NCI-H2029 treated with DMSO at 0.1 percent for 48 hours (cell line): ENCODE measurements at places on chromosomes 5 and 9.

GRCh38 chr5:130884023-130884422, 281.0 kb downstream of the HINT1 start:
- DNase-seq: no peak

DNA sequence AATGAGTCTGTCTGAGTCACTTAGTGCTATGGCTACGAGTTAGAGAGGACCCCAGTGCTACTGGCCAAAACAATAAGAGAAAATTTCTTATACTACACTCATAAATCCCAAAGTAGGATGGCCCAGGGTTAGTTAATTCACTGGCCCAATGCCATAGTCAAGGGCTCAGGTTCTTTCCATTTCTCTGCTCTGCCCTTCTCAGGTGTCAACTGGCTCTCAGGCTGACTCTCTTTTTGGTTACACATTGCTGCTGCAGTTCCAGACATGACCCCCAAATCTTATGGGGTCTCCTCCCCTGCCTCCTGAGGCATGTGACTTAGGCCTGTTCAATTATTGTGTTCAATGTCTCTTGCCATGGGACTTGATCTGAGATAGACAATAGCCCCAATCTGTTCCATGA, 70.4 kb downstream of the ARHGEF37 start:
- peak; percentile 22 for DNase-seq

DNA sequence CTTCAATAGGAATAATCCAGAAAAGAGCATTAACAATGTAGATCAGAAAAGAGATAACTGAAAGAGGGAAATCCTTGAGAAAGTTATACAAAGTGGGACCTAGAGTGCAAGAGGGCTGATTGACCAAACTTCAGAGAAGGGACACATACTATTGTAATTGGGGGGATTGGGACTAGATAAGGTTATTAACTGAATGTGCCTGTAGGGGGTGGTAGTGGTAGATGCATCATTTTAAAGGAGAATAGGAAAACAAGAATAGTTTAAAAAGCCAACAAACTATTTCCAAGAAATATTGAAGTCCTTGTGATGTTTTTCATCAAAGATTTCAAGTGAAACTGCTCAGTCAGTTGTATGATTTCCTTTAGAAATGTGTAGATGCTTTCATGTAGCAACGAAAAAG, 468.5 kb downstream of the TAF11L14 start:
- DNase-seq: no peak

GRCh38 chr5:9194509-9194908, 351.4 kb downstream of the SEMA5A start:
- DNase-seq: no peak

GRCh38 chr5:8944005-8944404, 601.9 kb downstream of the SEMA5A start:
- DNase-seq: no peak

DNA sequence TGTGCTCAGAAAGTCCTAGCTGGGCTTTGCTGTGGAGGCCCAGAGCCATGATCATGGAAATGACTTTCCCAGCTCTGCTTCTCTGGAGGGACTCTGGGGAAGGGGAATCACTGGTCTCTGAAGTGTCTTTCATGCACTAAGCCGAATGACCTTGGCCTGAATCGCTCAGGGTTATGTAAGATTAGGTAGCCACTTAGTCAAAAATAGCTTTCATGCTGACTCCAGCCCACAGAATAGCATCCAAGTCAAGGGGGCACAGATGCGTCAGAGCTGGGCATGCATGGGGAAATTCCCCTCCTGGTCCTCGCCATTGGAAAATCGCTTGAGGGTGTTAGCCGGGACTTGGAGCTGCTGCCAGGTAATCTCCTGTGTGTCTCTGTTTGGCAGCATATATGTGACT, 36.1 kb upstream of the PPARGC1B start:
- DNase-seq: no peak

DNA sequence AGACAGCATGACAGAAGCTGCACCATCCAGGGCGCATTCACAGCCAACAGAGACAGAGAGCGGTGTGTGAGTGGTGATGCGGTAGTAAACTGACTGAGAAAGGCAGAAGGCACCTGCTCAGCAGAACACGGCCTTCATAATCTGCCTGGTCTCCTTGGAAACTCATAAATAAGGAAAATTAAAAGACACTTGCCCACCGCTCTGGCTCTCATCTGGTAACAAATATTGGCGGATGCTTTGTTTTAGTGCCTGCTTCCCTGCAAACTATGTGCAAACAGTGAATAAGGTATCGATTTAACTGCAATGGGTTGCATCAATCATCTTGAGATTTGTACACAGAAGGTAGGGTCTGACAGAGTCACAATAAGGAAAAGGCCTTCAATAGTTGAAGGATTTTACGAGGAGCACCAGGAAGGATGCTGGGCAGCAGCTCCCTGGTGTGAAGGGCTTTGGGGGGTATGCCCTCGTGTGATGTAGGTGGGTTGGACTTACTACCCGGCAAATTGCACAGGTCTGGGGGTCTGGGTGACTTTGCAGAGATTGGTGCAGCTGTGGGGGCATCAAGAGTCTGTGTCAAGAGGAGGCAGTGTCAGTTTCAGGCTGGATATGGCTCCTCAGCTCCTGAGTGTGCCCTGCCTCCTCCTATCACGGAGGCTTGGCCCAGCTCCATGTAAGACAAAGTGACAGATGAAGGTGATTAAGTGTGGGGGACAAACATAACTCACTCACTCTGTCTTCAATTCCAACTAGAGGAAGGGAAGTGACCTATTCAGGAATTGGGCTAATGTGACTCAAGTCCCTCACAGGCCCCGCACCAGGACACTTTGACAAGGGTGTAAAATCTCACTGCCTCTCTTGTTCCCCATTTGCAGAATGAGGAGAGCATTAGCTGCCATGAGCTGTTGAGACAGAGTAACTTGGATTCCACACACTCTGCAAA, 166.7 kb downstream of the ICE1 start:
- no peak for DNase-seq

GRCh38 chr9:84791643-84792042, 122.1 kb downstream of the NTRK2 start:
- DNase-seq: no peak

- DNase-seq: no peak
Measured at GRCh38 chr5:56717253-56717987, 97.9 kb upstream of the MAP3K1 start.

- DNase-seq: no peak
Measured at GRCh38 chr9:106799152-106799551, 63.8 kb upstream of the ZNF462 start.

GRCh38 chr9:69645488-69645887, 26.7 kb downstream of the APBA1 start:
- DNase-seq: peak; percentile 91

GRCh38 chr9:7177383-7177782, 419.6 kb downstream of the KDM4C start:
- no peak for DNase-seq

- DNase-seq: no peak
Measured at GRCh38 chr9:123416176-123416575, 60.2 kb downstream of the CRB2 start.

- no peak for DNase-seq
Measured at GRCh38 chr5:179319741-179320281, 25.4 kb downstream of the ADAMTS2 start.

DNA sequence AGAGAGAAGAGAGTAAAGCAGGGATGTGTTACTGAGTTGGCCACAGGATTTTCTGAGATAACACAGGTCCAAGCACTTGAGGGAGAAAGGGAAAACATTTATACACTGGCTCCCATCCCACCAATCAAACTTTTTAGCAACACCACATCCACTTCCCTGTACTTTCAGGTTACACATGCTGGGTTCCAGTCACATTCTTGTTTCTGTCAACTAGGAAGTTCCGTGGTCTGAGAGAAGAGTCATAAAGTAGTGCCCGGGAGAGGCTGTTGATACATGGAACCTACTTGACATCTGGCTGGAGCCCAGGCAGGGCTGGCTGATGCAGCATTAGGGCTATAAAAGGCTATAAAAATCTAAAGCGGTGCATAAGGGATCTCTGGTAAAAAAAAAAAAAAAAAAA, 473.9 kb upstream of the COX7C start:
- DNase-seq: peak; percentile 87

GRCh38 chr9:37174247-37174646, 53.9 kb downstream of the ZCCHC7 start:
- no peak for DNase-seq

GRCh38 chr5:53874409-53874808, 314.0 kb downstream of the NDUFS4 start:
- DNase-seq: peak; percentile 43

DNA sequence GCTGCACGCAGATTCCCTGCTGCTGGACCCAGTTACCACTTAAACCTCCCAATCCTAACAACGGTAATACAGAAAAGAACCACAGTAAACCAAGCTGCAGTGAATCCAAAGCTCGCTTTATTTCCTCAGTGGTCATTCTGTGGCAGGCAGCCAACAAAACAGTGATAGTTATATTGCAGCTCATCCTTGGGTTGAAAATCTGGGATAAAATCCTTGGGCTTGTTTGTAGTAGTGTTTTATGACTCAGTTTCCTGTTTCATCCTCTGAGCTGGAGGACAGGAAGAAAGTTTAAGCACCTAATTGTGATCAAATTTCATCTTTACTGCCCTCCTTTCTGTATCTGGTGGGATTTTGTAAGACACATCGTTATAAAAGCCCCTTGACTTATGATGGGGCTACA, 31.4 kb downstream of the HMGCR start:
- DNase-seq: no peak

- DNase-seq: no peak
Measured at GRCh38 chr5:128228008-128228407, 144.4 kb downstream of the SLC12A2 start.

GRCh38 chr9:70085241-70085640, 41.6 kb downstream of the MAMDC2 start:
- DNase-seq: no peak

DNA sequence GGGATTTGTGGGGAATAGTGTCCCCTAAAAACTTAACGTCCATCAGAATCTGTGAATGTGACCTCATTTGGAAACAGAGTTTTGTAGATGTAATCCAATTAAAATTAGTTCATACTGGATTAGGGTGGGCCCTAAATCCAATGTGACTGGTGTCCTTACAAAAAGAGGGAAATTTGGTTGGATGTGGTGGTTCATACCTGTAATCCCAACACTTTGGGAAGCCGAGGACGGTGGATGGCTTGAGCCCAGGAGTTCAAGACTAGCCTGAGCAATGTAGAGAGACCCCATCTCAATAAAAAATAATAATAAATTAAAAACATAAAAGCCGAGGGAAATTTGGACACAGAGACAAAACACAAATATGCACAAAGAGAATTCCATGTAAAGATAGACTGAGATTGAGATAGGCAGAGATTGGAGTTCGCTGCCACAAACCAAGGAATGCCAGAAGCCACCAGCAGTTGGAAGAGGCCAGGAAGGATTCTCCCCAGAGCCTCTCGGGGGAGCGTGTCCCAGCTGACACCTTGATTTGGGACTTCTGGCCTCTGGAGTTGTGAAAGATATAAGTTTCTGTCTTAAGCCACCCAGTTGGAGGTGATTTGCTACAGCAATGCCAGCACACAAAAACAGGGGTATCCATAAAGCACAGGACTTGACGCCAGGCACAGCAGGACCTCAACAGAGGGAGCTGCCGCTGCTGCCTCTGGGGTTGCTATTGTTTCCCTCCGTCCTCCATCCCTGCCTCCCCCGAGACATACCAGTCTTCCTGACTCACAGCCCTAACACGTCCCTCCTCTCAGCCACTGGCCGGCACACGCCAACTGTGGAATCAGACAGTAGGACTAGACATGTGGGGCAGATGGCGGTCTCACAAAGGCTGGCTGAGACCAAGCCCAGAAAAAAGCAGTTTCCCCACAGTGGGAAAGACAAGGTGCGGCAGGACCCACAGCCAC, 73.8 kb upstream of the IL17B start:
- no peak for DNase-seq

DNA sequence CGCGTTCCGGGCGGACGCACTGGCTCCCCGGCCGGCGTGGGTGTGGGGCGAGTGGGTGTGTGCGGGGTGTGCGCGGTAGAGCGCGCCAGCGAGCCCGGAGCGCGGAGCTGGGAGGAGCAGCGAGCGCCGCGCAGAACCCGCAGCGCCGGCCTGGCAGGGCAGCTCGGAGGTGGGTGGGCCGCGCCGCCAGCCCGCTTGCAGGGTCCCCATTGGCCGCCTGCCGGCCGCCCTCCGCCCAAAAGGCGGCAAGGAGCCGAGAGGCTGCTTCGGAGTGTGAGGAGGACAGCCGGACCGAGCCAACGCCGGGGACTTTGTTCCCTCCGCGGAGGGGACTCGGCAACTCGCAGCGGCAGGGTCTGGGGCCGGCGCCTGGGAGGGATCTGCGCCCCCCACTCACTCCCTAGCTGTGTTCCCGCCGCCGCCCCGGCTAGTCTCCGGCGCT, at the start of gene DAPK1:
DAPK1 (plus strand) TSS at position 264 of the 442 bp plus-strand sequence. CDS start 1,211 bp downstream, outside the sequence.
- DNase-seq: no peak

DNA sequence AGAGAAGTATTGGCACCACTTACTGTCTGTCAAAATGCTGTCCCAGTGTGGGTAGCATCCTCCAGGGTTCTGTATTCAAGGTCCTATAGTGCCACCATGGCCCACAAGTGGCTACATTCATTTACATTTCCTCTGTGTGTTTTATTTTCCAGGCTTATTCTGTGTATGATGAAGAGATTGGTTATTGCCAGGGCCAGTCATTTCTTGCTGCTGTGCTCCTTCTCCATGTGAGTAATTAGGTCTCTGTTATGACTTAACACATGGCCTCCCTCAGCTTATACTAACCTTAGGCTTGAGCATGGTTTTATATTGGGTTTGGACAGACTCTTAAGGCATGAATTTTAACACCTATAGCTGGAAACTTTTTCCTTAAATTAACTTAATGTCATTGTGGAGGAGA, 36.7 kb downstream of the GPR21 start:
- no peak for DNase-seq

GRCh38 chr5:1409381-1410110, 35.7 kb downstream of the SLC6A3 start:
- no peak for DNase-seq

GRCh38 chr5:177232358-177232757, 71.2 kb downstream of the RAB24 start:
- DNase-seq: no peak

- DNase-seq: no peak
Measured at GRCh38 chr9:26947736-26948135, 694 bp upstream of the PLAA start.

DNA sequence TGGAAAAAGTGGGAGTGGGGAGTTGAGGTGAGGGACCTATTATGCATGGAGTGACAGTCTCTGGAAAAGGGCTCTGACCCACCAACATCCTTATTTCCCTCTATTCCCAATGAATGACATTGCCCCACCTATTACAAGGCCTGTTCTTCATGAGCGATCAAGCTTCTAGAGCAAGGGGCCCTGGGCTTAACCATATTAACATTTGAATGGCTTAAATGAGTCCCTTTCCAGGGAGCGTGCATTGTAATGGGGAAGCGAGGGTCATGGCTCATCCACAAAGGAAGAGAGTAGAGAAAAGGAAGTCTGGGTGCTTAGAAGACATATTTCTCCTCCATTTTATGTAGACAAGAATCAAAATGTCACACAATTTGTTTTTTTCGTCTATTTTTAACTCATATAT, 255.5 kb downstream of the CAAP1 start:
- DNase-seq: no peak

- no peak for DNase-seq
Measured at GRCh38 chr9:88831713-88832407, 159.4 kb upstream of the S1PR3 start.

GRCh38 chr9:70971723-70972122, 149.7 kb downstream of the TRPM3 start:
- no peak for DNase-seq
